ENCODE measurements at places on chromosomes 5 and 9.

DNA sequence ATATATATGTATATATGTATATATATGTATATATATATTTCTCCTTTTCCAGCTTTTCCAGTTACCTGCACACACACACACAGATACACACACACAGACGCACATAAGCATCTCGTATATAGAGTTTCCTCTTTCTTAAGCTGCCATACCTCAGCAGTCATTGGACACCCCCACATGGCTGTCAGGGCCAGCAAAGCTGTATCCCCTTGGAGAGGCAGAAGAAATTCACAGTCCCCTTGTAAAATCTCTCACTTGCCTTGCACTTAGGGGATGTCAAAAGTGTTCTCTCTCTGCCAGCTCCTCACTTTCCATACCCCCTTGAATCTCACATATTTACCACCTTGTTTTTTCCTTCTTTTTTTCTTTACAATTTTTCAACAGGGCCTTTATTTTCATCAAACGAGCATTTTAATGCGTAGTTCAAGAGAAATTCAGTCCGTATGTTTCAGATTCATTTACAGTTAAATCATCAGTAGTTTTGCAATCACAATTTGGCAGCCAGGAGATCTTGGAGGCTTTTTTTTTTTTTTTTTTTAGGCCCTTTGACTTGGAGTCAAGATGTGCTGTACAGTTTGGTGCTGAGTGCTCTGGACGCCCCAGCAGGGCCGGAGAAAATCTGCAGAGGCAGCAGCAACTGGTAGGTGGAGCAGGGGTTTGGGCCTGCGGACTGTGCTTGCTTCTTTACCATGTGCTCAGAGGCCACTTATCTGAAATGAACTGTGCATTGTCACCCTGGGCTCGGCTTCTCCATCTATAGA, 244.9 kb upstream of the KLF4 start:
- DNase-seq: no peak

DNA sequence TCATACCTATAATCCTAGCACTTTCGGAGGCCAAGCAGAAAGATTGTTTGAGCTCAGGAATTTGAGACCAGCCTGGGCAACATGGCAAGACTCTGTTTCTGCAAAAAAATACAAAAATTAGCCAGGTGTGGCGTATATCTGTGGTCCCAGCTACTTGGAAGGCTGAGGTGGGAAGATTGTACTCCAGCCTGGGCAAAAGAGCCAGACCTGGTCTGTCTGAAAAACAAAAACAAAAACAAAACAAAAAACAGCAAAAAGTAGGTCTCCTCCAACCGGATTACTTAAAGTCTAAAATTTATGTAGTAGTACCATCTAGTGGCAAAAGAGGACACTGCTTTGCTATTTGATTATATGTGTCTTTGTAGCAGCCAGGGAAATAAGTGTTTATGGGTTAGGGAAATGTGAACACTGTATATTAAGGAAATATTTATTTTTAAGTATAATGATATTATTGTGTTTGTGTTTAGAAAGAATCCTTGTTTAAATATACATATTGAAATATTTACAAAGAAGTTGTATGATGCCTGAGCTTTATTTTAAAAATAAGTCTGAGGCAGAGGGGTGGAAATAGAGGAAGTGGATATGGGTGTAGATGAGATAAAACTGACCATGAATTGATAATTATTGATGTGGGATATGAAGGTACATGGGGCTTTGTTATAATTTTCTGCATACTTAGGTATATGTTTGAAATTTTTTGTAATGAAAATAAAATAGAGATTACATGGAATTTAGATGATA, 20.0 kb downstream of the APC start:
- DNase-seq: peak; percentile 45

GRCh38 chr5:84373506-84373905, 11.2 kb downstream of the EDIL3 start:
- no peak for DNase-seq

DNA sequence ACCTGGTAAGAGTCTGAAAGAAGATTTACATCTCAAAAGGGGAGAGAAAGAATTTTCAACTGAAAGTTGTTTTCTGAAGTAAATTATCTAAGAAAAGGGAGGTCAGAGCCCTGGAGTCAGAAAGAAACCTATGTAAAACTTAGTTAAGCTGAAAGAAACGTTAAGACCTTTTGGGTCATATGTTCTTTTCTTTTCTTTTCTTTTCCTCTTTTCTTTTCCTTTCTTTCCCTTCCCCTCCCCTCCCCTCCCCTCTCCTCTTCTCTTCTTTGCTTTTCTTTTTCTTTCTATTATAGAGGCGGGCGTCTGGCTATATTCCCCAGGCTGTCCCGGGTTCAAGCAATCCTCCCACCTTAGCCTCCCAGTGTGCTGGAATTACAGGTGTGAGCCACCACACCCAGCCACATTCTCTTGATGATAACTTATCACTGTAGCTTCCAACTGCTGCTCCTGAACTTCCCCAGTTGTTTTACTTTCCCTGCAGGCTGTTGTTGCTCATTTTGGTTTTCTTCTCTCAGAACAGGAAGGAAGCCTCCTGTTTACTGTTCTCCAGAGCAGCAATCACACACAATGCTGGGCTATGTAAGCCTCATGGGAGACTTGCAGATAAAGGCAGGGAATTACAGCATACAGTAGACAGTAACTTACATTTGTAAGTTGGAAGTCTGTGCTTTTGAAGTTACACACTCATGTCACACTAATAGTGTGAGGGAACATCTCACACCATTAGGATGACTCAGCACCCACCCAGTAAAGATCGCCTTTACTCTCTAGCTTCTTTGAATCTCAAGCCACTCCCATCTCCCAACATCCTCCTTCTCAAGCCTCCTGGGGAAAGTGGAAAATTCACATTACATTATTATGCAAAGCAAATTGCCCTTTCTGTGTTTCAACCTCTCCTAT, 2216.6 kb upstream of the WWC1 start:
- no peak for DNase-seq

GRCh38 chr9:85527331-85528020, 214.3 kb downstream of the AGTPBP1 start:
- no peak for DNase-seq

- DNase-seq: no peak
Measured at GRCh38 chr9:129609486-129610212, 11.3 kb downstream of the C9orf50 start.

DNA sequence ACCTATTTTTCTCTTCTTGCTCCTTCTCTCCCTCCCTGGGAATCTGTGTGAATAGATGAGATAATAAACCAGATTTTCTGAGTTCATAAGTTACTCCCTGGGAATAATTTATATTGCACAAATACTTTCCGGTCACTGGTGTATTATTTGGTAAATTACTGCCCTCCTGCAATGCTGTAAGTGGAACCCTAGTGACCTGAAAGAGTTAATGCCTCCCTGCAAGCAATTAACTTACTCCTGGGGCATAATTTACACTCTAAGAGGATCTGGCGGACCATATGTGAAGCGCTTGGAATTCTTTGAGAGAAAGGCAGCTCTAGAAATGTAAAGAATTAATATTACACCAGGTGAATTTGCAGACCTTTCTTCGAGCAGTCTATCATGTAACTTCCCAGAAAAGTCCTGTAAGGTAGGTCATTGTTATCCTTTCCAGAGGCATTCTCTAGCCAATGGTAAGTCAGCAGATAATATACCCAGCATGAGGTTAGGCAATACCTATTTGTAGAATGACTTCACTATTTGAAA, 7.0 kb upstream of the GDNF start:
- DNase-seq: no peak

DNA sequence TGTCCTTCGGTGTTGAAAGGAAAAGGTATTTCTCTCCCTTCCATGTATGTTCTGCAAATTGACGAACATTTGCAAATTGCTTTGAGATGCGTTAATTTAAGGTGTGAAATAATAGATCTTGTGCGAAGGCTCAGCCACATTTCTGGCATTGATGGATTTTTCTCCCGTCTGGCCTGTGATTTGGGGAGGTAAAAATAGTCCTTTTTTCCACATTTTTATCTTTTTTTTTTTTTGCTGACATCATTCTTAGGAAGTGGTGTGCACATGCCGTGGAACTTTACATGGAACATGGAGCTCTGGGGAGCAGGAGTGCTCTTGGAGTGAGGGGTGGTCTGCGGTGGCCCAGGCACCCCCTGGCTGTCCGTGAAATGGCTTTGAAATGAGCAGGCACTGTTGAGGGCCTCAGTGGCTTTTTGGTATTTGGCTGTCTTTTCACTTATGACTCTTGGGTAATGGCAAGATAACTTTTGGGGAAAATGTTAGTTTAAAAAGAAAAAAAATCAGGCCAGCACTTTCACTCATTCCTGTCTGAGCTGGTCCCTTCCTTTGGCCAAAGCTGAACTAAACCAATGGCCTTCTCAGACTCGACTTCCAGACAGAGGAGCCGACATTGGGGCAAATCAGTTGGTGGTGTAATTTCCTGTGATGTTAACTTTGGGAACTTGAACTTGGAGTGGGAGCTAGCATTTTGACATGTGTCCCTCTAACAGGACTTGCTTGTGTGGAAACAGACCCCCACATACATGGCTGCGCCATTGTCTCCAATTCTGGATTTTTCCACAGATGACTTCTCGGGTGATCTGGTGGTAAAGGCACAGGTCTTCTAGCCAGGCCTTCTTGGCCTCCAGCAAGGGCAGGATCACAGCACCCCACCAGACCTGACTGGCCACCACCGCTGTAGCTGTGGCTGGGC, 4.2 kb downstream of the NEK6 start:
- no peak for DNase-seq

GRCh38 chr9:76302947-76303550, 91.2 kb downstream of the RFK start:
- peak; percentile 17 for DNase-seq

- no peak for DNase-seq
Measured at GRCh38 chr9:133760713-133761290, 22.6 kb upstream of the SARDH start.

- DNase-seq: no peak
Measured at GRCh38 chr9:88319936-88320747, 68.1 kb upstream of the SPIN1 start.

DNA sequence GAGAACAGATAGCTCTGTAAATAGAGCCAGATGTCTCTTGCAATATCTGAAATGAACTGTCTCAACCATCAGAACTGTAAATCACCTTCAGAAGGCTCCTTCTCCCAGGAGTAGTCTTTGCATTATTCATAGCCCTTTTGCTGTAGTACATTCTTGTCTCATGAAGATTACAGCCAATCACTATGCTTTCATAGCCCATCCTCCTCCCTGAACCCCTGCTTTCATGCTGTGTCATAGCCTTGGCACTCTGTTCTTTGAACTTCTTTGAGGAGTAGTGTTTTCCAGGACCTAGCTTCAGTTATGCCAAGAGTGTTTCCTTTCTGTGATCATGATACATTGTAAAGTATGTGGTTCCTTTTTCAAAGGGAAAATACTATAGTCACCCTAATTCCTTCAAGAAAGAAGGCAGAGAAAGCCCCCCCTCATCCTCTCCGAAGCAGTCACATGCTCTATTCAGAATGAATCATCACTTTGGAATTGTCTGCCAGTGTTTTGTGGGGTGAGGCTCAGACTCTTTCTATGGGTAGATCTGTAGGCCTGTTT, 61.1 kb downstream of the GRIA1 start:
- no peak for DNase-seq

DNA sequence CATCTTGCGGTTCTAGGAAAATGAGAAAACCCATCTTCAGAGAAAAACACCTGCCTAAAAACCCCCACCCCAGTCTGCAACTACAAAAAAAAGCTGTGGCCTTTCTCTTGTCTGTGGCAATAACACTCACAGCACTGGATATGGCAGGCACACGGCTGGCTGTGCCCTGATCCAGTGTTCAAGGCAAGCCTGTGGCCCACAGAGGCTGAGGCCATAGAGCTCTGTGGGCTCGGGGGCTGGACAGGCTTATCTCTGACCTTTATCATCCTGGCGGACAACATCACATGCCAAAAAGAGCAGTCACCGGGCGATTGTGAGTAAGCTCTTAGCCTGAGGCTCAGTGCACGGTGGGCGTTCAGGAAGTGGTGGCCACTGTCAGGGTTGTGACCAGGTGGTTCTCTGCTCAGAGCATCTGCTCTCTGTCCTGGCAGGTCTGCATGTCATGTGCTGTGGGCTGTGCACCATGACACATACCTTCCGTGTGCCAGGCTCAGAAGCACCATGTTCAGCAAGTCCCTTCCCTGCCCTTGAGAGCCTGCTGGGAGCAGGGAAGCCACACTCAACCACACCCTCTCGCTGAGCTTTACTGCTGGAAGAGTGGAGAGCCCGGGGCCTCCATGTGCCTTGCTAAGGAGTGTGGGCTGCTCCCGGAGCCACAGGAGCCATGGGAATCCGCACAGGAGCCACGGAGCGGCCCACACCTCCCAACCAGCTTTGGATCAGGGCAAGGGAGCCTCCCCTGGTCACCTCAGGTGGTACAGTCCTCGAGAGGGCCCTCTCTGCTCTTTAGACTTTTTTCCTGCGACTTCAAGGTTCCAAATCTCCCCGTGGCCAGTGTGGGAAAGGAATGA, 34.6 kb upstream of the WDR38 start:
- no peak for DNase-seq

- no peak for DNase-seq
Measured at GRCh38 chr5:128778474-128778873, 186.8 kb upstream of the SLC27A6 start.

DNA sequence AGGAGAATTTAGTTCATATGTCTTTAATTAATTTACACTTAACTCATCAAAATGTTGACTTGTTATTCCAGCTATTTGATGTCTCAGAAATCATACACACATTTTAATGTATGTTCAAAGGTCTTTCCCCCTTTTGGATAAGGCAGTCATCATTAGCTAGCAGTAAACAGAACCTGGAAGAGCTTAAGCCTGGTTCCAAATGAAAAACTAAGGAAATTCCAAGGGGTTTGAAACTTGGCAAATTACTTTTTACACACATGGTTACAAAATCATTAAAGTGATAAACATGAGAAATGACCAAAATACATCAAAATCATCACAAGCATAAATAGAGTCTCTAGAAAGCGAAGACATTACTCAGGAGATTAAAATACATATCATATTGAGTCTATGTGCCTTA, 359.8 kb upstream of the ZNF608 start:
- DNase-seq: no peak

GRCh38 chr9:19133549-19134345, 6.5 kb upstream of the PLIN2 start:
- DNase-seq: no peak
